ENCODE measurements at places on chromosomes 12 and 14. TPM values are rescaled to one million over a fixed set of nuclear protein-coding genes. Genes with fewer than 3 reads are reported as not detected.

TSPAN8 gene
- 3.4 TPM for total RNA-seq

GPR135 gene
- 2.1 TPM for total RNA-seq

STXBP6 gene
- 11.2 TPM for total RNA-seq

MMP14 gene
- 658 TPM for total RNA-seq

SDS gene
- total RNA-seq: 0.09 TPM

ASCL1 gene
- not detected for total RNA-seq

CCDC177 gene
- total RNA-seq: 0.12 TPM

SLC4A8 gene
- under 0.01 TPM for total RNA-seq

GUCY2C gene
- total RNA-seq: not detected

PRKAG1 gene
- 47.9 TPM for total RNA-seq

INHBE gene
- total RNA-seq: 7.2 TPM

STAB2 gene
- total RNA-seq: not detected

RGS6 gene
- total RNA-seq: not detected

AICDA gene
- total RNA-seq: not detected

TTC9 gene
- 0.17 TPM for total RNA-seq

MYF5 gene
- not detected for total RNA-seq

OVCH1 gene
- total RNA-seq: 0.17 TPM

KCNC2 gene
- total RNA-seq: not detected

SERPINA9 gene
- total RNA-seq: not detected

CNTN1 gene
- not detected for total RNA-seq

KRT71 gene
- not detected for total RNA-seq

GPX2 gene
- not detected for total RNA-seq

KERA gene
- total RNA-seq: not detected

CACNA2D4 gene
- 0.09 TPM for total RNA-seq

NANOG gene
- total RNA-seq: not detected

FAM181A gene
- not detected for total RNA-seq

RIMBP2 gene
- 0.23 TPM for total RNA-seq

KRT74 gene
- total RNA-seq: not detected

ANO4 gene
- 4.4 TPM for total RNA-seq

BORCS5 gene
- 15.4 TPM for total RNA-seq

HCFC2 gene
- 14.6 TPM for total RNA-seq

DTX1 gene
- 0.09 TPM for total RNA-seq

PHLDA1 gene
- 19.5 TPM for total RNA-seq

BCL2L14 gene
- not detected for total RNA-seq

CLEC14A gene
- total RNA-seq: 2.6 TPM

IGF1 gene
- 0.09 TPM for total RNA-seq

DHH gene
- not detected for total RNA-seq

CARMIL3 gene
- 0.23 TPM for total RNA-seq

KIF21A gene
- total RNA-seq: 11.0 TPM

INSM2 gene
- total RNA-seq: not detected

SLC38A4 gene
- 0.26 TPM for total RNA-seq

HOXC5 gene
- total RNA-seq: not detected

GLIPR1L1 gene
- total RNA-seq: not detected

FAR2 gene
- 2.3 TPM for total RNA-seq

CEBPE gene
- total RNA-seq: not detected

SERPINA10 gene
- total RNA-seq: not detected

ZDHHC22 gene
- total RNA-seq: not detected

PTCSC3 gene
- not detected for total RNA-seq

SAMD15 gene
- 1.3 TPM for total RNA-seq

TOGARAM1 gene
- 9.8 TPM for total RNA-seq

TOMM20L gene
- total RNA-seq: not detected

BMP4 gene
- 2.3 TPM for total RNA-seq

UTP20 gene
- total RNA-seq: 8.2 TPM

PRKCH gene
- total RNA-seq: 37.1 TPM

L3HYPDH gene
- 38.1 TPM for total RNA-seq

KRT7 gene
- 5.2 TPM for total RNA-seq

GLRX5 gene
- total RNA-seq: 38.0 TPM

All from pericardium fibroblast (primary cell).